Lower leg skin (tissue), 4 donors: ENCODE measurements at places on chromosomes 3 and 15.

- no peak for DNase-seq
Observed at GRCh38 chr15:36356978-36357601, 222.3 kb upstream of the CDIN1 start.

GRCh38 chr3:16768956-16769355, 115.8 kb upstream of the PLCL2 start:
- DNase-seq = no peak

DNA sequence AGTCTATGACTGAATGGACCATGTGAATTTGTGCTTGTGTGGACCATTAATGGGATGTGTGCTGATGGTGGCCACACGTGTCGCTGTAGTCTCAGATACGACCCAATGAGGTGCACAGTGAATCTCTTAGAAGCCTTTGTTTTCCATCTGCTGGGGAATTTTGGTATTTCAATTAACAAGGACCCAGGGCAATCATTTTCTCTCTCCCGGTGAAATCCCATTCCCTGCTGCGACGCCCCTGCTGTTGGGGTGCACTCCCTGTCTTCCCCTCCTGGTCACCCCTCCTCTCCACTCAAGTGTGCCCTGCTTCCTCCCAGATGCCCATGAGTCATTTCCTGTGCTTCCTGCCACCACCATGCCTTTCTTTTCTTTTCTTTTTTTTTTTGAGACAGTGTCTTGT, 32.7 kb downstream of the EBLN2 start:
- no peak for DNase-seq

- DNase-seq = no peak
Observed at GRCh38 chr3:130316169-130316568, 29.3 kb upstream of the COL6A5 start.

DNA sequence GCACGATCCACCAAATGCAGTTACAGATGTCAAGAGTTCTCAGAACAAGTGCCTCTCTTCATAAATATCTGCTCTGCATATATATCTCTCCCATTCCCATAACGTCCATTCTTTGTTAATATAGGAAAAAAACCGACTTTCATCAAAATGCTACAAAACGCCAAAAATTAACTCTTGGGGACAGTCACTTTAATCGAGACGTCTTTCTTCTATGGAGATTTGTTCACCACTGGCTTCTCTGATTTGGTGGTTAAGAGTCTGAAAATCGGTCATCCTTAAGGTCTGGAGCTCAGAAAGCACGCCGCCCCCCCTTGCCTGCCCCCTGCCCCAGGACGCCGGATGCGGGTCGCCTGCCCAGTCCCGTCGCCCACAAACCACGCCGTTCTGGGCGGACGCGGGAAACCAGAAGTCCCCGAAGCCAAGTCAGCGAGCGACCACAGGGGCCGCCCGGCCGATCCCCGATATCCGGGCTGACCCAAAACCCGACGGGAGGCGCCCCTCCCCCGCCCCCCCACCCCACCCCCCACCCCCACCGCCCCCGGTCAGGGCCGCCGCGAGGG, 252.7 kb downstream of the TJP1 start:
- no peak for DNase-seq

GRCh38 chr3:100041328-100041749, 73.0 kb downstream of the FILIP1L start:
- DNase-seq = no peak
